Stimulated activated CD4-positive, alpha-beta T cell treated with anti-CD3 and anti-CD28 coated beads, Interleukin-12 subunit alpha, Interleukin-12 subunit beta, amount 100 ng/mL, for 4 hours (primary cell): ENCODE measurements at places on chromosomes 3 and 15.

GRCh38 chr3:140816372-140817195 lies 125.1 kb upstream of the SLC25A36 start:
- DNase-seq = no peak

DNA sequence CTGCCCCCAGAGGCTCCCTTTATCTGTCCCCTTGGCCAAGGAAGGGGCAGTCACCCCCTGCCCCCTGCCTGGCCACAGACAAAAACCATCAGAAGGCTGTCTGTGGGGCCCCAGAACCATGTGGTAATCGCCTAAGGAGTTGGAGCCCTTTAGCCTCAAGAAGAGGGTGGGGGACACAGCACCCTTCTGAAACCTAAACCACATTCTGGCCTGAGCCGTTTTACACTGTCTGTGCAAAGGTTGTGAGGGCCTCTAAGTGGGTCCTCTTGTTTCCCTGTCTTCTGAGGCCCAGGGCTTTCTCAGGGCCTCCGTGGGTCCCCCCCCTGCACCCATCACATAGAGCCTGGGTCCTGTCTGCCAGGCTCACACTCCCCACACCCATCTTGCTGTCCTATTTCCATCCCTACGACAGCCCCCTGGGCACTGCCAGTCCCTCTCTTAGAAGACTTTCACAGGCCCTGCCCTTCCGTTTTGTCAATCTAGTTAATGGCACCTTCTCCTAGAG lies 17.9 kb upstream of the RPUSD3 start:
- DNase-seq = no peak

DNA sequence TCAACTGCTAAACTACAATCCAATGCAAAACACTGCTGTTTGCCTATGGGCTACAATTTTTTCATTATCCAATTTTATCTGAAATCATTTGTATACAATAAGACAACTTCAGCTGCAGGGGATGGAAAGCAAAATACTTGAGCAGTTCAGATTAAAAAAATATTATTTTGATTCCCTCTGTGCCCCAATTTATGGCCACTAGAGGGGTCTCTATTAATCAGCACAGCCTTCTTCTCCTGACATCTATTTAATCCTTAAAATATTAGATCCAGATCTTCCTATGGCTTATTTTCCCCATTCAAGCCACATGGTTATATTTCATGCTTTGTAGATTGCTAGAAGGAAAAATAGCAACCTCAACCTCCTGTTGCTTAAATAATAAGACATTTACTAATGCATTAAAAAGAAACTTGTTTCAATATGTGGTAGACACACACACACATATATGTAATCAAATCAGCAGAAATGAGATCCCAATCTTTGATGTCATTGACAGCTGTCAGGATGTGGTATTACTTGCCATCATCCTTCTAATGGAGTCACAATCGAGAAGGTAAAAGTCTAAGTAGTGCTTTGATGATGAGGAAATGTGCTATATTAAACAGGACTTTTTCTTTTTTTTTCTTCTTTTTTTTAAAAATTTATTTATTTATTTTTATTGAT lies 104.2 kb downstream of the P2RY1 start:
- DNase-seq = no peak

DNA sequence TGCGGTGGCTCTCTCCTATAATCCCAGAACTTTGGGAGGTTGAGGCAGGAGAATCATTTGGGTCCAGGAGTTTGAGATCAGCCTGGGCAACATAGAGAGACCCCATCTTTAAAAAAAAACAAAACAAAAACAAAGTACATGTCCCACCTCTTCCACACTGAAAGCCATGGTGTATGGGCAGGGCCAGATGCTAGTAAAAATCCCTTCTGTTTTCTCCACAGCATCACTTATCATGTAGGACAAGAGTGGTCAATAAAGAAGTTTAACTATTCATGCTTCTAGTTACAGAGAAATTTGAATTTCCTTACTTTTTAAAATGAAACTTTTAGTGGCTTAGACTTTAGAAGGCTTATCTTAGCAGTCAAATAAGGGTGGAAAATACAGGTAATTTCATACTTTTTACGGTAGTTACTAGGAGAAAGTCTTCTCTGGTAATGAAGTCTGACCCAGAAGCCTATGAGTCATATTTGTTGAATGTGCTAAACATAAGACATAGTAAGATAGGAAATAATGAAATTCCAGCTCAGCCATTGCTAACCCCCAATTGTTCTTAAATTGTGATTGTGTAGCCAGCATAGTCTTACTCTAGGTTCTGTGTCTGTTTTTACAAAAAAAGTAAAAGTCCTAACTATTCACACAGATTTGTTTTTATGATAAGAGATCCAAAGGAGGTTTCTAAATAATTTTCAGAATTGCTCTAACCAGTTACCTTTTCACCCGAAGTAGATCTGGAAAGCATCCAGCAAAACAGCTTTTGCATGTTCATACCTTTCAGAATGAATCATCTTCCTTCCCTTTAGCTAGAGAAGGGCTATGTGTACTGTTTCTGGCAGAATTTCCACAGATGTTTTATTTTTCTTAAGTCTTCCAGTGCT lies 16.4 kb upstream of the ZNF609 start:
- DNase-seq = no peak

DNA sequence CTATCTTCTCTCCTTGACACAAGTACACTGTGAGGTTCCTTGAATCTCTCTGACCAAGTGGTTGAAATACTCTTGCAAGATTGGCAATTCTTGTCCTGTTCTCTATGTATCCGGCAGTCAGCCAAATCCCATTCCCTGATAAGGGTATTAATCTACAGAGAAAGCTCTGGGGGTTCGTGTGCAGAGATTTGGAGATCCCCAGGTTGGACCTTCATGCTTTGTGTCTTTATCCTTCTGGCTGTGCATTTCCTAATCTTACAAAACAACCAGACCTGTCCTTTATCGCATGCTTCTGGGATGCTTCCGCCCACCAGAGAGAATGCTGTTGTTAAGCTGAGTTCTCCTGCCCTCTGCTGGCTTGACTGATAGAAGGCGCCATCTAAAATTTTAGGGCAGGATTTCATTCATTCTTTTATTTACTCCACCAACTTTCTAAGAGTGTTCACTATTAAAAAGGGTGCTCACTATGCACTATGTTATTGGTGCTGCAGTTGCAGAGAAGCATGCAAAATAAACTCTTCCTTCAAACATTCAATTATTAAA lies 8.6 kb upstream of the SST start:
- DNase-seq = peak; percentile 4

DNA sequence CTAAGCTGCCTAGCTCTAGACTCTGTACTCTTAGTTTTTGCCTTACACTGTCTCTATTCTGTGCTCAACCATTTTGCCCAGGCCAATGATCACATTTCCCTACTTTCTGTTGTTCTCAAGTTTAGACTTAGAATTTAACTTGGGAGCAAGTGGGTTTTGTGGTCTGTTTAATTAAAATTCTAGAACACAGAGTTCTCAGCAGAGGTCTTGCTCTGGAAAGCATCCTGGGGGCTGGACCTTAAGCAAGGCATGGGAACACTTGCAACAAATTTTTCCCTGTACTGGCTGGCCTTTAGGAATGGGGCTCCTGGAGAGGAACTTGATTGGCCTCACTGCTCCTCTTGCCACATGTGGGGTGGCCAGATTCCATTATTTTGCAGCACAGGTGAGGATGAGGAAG lies 236.3 kb upstream of the LRTM1 start:
- DNase-seq = no peak

GRCh38 chr3:65751123-65751700 lies 287.5 kb downstream of the MAGI1 start:
- DNase-seq = no peak

DNA sequence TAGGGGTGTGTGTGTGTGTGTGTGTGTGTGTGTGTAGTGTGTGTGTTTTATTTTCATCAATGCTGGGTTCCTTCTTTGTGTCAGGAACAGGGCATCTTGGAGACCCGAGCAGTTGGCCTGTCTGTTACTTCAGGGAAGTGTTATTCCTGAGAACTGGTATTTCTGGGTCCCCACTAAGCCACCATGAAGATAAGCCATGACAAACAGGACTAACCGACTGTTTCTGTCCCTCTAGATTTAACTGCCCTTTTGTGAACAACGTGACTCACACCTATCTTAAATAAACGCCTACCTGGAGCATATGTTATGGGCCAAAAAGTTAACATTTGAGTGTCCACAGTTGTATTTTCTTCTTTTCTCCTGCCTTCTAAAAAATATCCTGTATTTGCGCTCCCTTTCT lies 19.5 kb downstream of the SIDT1 start:
- DNase-seq = no peak

GRCh38 chr3:34884007-34884406 lies 755.3 kb upstream of the ARPP21 start:
- DNase-seq = no peak

- DNase-seq = no peak
These were observed 851.1 kb downstream of the FHIT start for GRCh38 chr3:60399861-60400845.

DNA sequence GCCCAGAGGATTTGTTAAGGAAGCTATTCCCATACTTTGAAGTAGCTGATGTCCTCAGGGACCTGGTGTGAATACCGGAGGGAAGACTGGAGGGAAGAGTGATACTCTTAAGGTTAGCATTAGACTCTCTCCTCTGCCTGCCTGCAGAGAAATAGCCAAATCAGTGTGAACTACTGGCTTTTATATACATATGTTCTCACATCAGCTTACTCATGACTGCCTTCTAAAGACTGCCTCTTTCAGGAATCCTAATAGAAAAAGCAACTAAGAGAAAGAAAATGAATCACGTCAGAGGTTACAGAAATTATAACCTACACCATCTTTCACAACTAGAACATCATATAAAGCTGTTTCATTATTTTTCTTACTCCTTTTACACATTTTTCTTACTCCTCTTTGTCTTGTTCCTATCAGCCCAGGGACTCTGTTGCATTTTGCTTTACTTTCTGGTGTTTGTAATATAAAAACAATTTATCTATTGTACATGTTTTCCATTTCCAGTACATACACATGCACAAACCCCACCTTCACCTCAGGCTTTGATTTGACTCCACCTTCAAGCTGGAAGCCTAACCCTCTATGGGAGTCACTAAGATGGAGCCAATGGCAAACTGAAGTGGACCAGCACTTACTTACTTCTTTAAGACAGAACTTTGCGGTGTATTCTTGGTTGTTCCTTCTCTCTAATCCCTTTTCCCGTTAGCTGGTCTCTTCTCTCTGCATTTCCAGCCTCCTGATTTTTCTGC lies 257.7 kb upstream of the UBE2E1 start:
- DNase-seq = no peak

- no peak for DNase-seq
These were observed 79.6 kb downstream of the SUMF1 start for GRCh38 chr3:4387210-4388204.

- DNase-seq = no peak
These were observed 1163.5 kb downstream of the ROBO1 start for GRCh38 chr3:78604341-78604740.

DNA sequence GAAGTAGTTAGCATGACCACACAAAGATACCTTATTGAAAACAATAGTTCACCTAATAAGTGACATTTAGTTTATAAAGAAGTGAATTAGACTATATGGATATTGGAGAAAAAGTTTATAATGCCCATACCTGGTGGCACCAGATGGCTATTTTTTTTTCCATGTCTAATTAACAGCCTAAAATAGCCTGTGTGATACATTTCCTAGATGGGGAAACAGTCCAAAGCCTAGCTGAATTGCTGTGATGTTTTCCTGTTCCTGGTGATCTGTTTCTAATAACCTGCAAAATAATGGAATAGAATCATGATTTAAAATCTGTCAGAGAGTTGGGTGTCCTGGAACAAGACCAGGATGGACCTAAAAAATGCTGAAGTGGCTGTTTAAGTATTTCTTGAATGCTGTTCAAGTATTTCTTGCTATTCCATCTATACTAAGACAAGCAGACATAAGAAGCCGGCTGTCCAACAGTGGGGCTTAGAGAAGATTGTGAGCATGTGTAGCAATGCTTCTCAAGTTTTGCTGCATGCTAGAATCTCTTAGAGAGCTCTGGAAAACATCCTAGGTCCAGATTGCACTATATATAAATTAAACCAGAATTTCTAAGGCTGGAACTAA lies 31.3 kb downstream of the LRRC3B start:
- DNase-seq = no peak

- DNase-seq = peak; percentile 18
These were observed 11.8 kb downstream of the TNK2 start for GRCh38 chr3:195896361-195897080.

DNA sequence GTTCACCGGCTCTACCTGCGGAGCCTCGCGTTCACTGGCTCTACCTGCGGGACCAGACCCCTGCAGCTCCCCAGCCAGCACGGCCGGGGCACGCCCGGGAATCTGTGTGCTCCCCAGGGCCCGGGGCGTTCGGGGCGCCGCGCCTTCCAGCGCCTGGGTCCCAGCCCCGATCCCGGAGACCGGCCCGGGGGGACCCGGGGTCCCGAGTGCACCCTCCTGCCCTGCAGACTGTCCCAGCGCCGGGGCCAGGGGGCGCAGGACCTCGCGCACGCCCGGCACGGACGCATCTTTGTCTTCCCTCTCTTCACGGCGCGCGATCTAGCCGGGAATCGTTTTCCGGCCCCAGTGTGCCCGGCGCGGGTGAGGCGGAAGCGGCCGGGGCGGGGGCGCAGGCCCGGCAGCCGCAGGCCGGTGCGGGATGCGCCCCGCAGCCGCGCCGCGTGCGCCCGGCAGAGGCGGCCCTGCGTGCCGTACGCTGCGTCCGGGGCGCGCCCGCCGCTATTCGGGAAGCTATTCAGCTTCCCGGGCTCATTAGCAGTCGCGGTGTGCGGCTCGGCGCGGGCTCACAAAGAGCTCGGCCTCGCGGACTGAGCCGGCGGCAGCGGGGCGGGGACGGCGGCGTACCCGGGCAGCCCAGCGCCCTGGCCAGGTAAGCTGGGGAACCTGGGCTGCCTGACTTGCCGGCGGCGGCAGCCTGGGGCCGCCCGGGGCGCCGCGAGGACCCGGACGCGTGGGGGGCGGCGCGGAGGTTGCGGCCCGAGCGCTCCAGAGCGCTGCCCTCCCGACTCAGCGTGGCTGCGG lies at the start of gene APBA2:
APBA2 (plus strand) TSS at position 345 of the 801 bp plus-strand sequence. CDS start 167,911 bp downstream, outside the sequence.
- DNase-seq = peak; percentile 49

- no peak for DNase-seq
These were observed 62.1 kb upstream of the ABHD2 start for GRCh38 chr15:89026167-89026566.

DNA sequence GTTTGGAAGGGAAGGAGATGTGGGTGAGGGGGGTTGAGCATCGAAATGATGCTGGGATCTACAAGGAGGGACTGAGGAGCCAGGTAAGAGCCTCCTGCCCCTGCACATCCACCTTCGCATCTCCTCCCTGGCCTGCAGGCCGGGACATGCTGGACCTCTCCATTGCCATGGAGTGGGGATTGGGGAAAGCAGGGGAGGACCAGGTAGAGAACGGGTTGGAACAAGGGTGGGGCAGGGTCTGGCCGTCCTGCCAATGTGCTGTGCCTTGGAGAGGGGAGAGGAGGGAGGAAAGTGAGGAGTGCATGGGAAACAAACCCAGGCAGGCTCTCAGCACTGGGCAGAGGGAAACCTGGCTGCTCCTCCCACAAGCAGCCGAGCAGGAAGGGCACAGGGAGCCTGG lies 10.6 kb downstream of the PLA2G4B start:
- no peak for DNase-seq

GRCh38 chr15:95989392-95989791 lies 341.1 kb upstream of the NR2F2 start:
- no peak for DNase-seq

GRCh38 chr15:28881170-28881569 lies 4.6 kb upstream of the APBA2 start:
- DNase-seq = no peak
